ENCODE measurements at places on chromosomes 12 and 14.

DNA sequence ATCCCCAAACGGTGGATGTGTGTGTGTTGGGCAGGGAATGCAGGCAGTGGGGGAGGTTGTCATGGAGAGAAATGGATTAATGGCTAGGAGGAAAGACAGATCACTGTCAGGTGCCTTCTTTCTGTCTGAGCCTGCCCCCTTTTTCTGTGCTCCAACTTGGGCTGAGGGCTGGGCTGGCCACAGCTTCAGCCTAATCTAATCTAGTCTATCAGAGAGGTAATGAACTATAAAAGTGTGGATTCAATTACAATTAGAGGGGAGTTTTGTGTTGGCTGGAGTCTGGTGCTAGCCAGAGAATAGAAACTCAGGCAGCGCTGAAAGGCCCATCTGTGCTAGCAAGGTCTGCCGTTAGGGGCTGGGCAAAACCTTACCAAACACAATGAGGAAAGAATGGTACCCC is 41.2 kb downstream of the NEUROD4 start:
- no peak for DNase-seq

GRCh38 chr12:79661629-79662028 is 29.1 kb downstream of the PAWR start:
- no peak for DNase-seq

DNA sequence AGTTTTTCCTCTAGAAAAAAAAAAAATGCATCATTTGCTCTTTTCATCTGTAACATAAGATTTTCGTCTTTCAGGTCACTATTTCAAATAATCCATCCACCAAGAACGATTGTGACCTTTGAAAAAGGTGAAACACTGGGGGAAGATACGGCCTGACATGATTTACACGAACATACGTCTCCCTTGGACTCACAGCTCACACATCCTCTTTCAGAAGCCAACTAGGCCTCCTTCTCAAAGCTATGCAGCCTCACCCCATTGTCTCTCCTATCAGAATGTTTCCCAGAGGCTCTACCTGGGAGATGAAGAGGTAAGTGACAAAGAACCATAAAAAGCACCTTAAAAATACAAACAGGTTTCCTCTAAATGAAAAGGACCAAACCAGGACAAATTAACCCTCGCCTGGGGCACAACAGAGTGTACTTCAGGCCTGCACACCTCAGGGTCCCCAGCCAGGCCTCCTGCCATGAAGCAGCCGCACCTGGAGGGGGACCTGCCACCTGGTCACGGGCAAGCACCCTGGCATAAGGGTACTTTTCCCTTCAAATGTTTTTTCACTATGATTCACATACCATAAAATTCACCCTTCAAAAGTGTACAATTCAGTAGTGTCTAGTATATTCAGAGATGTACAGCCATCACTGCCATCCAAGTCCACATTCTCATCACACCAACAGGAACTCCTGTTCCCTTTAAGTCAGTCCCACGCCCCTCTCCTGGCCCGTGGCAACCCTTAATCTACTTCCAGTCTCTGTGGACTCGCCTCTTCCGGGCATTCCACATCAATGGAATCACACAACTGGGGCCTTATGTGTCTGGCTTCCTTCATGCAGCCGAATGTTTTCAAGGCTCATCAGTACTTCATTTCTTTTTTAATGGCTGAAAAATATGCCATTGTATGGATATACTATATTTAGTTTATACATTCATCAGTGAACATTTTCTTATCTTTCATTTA is 5.4 kb downstream of the SLC15A4 start:
- DNase-seq: no peak

GRCh38 chr12:25690996-25691864 is 138.1 kb upstream of the LMNTD1 start:
- no peak for DNase-seq

GRCh38 chr14:64232944-64233343 is 61.2 kb downstream of the ESR2 start:
- DNase-seq: no peak

DNA sequence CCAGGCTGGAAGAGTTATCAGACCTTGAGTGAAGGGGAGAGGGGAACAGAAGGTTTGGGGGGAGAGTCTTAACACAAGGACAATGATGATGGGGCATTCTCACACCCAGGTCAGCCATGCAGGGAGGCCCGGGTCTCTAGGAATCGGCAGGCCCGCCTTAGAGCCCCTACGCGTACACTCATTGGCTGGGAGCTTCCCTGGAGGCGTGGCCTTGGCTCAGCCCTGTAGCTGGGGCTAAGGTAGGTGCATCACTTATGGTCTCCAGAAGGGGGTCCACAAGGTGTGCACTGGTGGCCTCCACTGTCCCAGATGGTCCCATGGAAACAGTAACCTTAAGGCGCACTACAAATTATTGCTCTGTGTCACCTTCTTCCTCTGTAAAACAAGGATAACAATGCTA is 660.1 kb downstream of the MED13L start:
- no peak for DNase-seq

- peak; percentile 97 for DNase-seq
These were observed at the start of gene HEBP1 for GRCh38 chr12:12999959-13000615. Gene HEBP1, minus strand, starts transcription at chr12:13000265. Its CDS starts 151 bp downstream, at chr12:13000114.

DNA sequence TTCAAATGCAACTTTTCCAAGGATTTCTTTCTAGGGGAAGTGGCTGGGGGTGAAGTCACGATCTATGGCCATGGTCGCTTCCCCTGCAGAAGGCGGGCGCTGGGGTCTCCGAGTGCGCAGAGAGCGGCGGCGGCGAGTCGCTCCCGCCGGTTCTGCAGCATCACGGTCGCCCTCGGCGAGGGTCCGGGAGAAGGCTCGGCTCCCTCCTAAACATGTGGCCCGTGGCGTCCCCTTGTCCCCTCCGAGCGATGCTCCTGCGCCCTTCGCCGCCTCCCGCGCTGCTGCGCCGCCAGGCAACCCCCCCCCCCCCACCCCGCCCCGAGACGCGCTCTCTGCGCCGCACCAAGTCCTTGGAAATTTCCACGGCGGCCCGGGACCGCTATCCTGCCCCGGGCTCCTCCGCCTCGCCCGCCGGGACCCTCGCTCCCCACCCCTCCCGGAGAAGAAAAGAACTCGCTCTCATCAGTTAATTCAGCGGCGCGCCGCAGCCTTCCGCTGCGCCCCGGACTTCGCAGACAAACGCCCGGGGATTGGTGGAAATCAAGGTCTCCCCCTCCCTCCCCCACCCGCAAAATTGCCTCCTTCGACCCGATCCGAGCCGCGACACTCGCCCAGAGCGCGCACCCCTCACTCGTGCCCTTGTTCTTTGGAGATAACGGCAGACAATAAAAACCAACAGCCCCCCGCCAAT is at the start of gene ST8SIA1:
TSS of gene ST8SIA1 (minus strand) at position 298 of the 691 bp plus-strand sequence. CDS start 475 bp downstream, outside the sequence.
- peak; percentile 47 for DNase-seq

DNA sequence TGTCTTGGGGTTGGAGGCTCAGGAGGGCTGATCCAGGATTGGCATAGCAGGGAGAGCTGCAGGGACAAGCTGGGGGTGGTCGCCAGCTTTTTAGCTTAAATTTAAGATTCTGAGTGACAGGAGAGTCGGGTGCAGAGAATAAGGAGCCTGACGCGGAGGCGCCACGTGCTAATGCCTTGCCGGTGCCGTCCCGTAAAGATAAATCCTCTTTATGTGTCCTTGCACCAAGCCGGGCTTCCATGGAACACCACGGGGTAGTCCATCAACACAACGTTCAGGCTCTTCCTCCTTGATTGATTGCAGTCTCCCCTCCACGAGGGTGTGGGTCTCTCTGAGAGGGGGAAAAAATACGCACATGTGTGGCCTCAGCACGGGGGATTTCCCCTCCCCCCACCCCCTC is 3.9 kb downstream of the DLK1 start:
- DNase-seq: no peak

Measured in activated T-cell treated with anti-CD3 and anti-CD28 coated beads for 1 hour (primary cell).